ENCODE measurements at places on chromosomes 2 and 18.

- DNase-seq: no peak
Observed at GRCh38 chr2:236671896-236672562, 102.4 kb downstream of the ACKR3 start.

DNA sequence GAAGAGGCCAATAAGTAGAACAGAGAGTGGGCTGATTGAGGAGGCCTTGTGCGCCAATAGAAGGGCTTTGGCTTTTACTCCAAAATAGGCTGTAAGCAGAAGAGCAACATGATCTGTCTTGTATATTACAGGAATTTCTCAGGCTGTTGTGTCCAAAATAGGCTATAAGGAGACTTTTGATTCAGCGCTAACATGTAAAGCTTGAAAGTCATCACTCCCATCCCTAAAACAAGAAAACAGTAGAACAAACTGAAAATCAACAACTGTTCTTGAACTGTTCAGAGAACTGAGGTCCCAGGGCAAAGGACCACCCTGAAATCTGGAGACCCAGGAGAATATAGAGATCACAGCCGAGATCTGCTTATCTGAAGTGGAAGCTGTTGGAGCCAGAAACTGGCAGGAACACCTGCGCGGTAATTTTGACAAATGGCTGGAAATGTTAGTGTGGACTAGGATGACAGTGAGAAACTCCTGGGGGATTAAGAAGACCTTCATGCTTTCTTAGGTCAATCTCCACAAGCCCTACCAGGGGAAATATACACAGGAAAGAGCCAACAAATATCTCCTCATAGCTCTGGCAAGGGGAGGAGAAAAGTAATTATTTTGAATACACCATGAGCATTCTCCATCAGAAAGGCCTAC is 258.6 kb downstream of the RBM43 start:
- DNase-seq: no peak

DNA sequence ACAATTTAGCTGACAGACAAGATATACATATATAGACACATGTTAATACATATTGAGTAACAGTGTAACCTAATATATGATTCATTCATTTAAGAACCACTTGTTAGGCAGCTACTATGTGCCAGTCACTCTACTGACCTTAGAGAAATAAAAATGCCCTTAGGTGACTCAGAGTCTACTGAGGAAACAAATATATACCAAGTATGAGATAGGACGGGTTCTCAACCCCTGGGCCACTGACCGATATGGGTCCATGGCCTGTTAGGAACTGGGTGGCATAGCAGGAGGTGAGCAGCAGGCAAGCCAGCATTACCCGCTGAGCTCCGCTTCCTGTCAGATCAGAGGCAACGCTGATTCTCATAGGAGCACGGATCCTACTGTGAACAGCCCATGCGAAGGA is 14.8 kb downstream of the STRN start:
- DNase-seq: no peak

DNA sequence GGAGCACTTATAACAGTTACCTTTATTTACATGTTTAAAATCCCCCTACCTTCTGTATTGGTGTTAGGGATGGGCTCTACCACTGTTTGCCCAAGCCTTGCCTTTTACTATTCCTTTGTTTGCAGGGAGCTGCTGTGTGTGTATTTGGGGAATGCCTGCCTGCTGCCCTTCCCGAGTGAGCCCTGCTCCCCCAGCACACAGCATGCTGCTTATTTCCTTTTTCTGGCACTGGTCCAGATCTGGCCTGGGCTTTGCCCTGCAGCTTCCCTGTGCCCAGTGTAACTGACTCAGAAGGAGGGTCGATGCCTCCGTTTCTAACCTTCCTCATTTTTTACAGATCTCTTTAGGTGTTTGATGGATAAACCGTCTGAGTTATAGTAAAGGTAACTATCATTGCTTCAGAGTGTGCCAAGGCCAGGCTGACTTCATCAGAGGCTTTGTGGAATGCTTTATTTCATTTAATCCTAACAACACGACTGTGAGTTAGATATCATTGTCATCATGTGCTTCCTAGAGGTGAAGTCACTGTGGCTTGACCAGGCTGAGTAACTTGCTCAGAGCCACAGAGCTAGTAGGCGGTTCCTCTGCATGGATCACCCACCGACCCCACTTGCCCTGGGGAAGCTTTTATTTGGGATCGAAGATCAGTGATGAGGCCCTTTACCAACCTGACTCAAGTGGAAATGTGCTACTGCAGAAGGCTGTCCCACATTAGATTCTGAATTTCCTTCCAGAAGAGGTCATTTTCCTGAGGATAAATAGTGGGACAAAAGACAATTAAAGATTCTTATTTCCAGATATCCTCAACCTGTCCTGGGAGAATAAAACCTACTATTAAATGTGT is 238.8 kb downstream of the ZNF407 start:
- no peak for DNase-seq

- DNase-seq: no peak
Observed at GRCh38 chr2:174963437-174964400, 41.5 kb downstream of the CHN1 start.

GRCh38 chr18:60978338-60978737 is 354.9 kb upstream of the CDH20 start:
- no peak for DNase-seq

Data from cerebellar nuclear complex (tissue), 1 donor.